ENCODE measurements at places on chromosomes 7 and 10. TPM values are rescaled to one million over a fixed set of nuclear protein-coding genes. Genes with fewer than 3 reads are reported as not detected.
A peak's percentile ranks its signal among the peaks of the same experiment; 100 is the strongest.

DNA sequence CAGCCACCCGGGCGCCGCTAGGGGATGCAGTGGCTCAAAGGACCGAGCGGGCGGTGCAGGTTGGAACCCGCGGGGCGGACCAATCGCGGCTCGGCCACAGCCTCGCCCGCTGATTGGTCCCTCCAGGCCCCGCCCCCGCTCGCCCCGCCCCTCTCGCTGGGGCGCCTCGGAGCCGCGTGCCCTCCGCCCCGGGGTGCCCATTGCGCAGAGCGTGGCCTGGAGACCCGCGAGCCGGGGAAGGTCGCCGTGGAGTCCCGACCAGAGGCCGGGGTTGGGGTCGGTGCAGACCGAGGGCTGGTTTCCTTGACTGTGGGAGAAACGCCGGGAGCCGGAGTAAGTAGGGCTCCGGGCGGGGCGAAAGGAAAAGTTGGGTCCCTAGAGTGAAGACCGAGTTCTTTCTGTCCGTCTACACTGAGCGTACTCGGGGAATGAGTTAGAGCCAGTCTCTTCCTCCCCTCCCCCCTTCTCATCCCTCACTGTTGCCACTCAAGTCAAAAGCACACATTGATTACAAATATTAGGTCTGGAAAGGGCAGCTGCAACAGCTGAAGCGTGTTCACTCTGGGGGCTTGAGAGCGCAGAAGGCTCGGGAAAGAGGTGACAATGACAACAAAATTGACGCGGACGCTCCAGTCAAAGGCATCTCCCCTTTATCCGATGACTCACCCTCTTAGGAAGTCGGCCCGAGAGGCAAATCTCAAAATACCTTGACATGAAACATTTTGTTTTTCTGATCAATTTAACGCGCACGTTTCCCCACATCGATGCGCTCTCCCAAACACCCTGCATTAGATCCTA, 843 bp upstream of the GATA3 start:
- peak overlapping the region; percentile 82 for H3K27ac ChIP-seq
- H3K4me1 ChIP-seq = peaks cover 26% of the 10 kb centered on the region

- no peak overlapping the region for H3K4me3 ChIP-seq
- H3K36me3 ChIP-seq = no peaks in the 10 kb centered on the region
- no peak for DNase-seq
- no peak overlapping the region for H3K27ac ChIP-seq
- no peaks in the 10 kb centered on the region for H3K27me3 ChIP-seq
These were observed 33.3 kb downstream of the ITPRIP start for GRCh38 chr10:104304927-104305326.

The MYOZ1 gene
- not detected for total RNA-seq

The FEZF1 gene
- not detected for total RNA-seq

All from naive thymus-derived CD4-positive, alpha-beta T cell (primary cell).